ENCODE measurements at places on chromosomes 5 and 9.

DNA sequence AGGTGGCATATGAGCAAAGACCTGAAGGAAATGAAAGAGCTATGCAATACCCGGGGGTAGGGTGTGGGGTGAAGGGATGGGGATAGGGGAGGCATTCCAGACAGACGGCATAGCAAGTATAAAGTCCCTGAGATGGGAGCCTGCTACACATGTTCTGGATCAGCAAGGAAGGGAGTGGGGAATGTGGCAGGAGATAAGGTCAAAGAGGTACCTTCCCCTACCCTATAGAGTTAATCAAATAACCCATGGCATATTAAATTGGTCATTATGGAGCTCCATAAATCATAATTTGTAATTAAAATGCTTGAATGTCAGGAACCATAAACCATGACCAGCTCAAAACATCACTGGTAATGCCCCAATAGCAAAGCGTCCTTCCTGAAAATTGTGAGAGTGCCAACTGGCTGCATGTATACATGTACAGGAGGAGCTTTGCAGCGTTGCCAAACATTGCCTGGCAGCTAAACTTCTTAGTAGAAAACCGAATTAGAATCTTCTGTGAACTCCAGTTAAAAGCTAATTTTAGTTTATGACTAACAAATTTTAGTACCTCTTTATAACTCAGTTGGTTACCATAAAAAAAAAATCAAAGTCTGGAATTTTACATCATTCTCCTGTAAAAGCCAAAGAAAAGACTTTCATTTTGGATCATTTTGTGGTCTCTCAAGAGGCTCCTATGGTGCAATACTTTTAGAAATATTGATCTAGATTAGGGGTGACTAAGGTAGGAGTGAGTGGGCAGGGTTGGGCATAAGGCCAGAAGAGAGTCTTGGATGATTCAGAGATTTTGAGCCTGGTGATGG is 4.7 kb downstream of the DNAI1 start:
- peak; percentile 78 for DNase-seq

DNA sequence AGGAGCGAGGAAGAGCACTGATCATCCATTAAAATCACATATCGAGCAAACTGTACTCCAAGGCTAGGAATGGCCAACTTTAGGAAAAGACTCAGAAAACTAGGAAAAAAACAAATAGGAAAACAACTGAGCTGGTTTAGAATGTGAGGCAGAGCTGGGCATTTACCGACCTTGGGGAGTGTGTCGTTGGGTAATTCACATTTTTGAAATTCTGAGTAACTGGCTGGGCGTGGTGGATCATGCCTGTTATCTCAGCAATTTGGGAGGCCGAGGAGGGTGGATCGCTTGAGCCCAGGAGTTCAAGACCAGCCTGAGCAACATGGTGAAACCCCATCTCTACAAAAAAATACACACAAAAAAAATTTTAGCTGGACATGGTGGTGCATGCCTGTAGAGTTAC is 70.1 kb downstream of the ZFAND5 start:
- no peak for DNase-seq

- peak; percentile 23 for DNase-seq
Observed at GRCh38 chr5:149667084-149667828, 62.9 kb upstream of the PPARGC1B start.

GRCh38 chr9:7053903-7054302 is 296.1 kb downstream of the KDM4C start:
- no peak for DNase-seq

GRCh38 chr5:40041452-40041851 is 616.7 kb upstream of the DAB2 start:
- DNase-seq = no peak

DNA sequence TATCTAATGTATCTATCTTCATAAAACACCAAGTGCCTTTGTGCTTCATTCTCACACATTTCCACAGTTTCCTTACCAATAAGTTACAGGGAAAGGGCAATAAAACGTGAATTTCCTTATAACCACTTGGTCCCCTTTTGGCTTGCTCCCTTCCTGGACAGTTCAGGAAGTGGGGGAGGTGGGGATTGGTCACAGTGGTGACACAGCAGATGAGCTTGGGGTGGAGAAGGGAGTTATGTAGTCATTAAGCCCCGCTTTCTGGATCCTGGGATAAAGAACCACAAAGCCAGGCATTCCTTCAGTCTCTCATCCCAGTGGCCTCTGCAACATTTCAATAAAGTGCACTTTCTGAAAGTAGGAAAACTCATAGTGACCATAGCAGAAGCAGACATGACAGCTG is 47.1 kb upstream of the FYB1 start:
- no peak for DNase-seq

DNA sequence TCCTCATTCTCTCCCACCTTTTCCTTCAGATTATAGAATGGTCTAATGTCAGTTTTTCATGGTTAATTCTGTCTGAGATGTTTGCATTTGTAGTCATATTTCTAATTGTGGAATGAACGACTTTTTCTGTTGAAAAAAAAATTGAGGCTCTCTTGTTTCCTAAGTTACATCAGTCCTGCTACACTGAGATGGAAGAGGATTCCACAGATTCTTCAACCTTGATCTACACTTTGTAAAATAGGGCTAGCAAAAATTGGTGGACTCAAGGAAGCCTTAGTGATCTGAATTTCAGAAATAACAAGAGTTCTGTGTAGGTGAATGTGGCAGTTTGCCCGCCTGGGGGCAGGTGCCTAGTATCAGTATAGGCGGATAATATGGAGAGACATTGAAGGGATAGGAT is 51.9 kb downstream of the ERBIN start:
- DNase-seq = no peak

GRCh38 chr9:14326264-14326826 is 12.4 kb upstream of the NFIB start:
- DNase-seq = no peak

DNA sequence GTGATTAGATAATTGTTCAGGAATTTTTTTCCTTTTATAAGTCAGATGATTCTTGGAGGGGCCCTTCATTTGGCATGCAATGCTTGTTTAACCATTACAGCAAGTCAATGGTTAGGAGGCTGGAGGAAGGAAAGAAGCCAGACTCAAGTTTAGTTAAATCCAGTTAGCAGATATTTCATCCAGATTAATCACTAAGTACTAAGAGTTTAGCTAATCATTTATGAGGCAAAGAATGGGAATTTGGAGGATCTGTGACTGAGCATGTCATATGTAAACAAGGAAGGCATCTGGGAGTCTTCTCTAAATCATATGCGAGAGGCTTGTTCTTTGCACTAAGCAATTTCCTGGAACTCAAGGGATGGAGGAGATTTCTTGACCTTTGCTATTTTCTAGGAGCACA is 145.3 kb upstream of the SGCD start:
- no peak for DNase-seq

- DNase-seq = no peak
Observed at GRCh38 chr5:139743001-139743771, 52.4 kb upstream of the PSD2 start.

- DNase-seq = no peak
Observed at GRCh38 chr5:168765551-168766425, 186.6 kb upstream of the PANK3 start.

DNA sequence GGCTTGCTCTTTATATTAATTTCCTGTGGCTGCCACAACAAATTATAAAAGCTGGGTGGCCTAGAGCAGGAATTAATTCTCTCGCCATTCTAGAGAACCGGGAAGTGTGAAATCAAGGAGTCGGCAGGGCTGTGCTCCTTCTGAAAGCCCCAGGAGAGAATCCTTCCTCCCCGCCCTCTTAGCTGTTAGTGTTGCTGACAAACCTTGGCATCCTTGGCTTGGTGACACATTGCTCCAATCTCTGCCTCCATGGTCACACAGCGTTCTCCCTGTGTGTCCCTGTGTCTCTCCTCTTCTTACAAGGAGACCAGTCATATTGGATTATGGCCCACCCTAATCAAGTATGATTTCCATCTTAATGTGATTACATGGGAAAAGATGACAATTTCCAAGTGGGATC is 55.9 kb upstream of the NEURL1B start:
- no peak for DNase-seq

- no peak for DNase-seq
Observed at GRCh38 chr5:9421884-9422283, 124.0 kb downstream of the SEMA5A start.

GRCh38 chr5:65695162-65695755 is 26.6 kb downstream of the SGTB start:
- no peak for DNase-seq

GRCh38 chr5:39854771-39855410 is 430.1 kb upstream of the DAB2 start:
- no peak for DNase-seq

DNA sequence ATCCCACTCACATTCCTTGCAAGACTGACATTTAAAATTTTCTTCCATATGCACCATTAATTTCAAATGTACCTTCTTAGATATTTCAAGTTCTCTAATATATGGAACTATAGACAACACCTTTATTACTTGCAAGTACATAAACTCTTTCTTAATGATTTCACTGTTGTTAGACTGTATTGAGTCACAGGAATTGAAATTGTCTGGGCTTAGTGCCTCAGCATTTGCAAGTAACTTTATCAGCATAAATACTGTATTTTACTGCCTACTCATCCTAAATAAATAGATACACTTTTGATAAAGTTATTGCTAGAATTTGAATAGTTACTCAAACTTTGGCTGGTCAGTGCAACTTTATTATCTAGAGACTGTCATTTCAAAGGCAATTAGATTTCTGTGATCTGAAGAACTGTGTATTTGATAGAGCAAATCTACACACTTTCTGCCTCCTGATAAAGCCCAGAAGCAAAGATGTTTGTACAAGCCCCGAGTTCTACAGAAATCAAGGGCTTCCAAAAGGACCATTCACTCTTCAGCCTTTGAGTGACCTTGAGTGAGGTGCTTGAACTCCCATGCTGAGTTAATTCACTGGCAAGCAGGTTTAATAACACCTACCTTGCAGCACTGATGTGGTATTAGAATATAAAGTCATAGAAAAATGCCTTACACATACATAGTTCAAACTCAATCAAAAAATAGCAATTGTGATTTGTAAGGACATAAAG is 91.6 kb downstream of the COX7C start:
- DNase-seq = no peak

- DNase-seq = no peak
Observed at GRCh38 chr5:59393585-59394420, 499.7 kb downstream of the PDE4D start.

GRCh38 chr9:85534340-85534739 is 207.4 kb downstream of the AGTPBP1 start:
- DNase-seq = no peak

- no peak for DNase-seq
Observed at GRCh38 chr9:33254211-33254610, 10.3 kb downstream of the BAG1 start.

DNA sequence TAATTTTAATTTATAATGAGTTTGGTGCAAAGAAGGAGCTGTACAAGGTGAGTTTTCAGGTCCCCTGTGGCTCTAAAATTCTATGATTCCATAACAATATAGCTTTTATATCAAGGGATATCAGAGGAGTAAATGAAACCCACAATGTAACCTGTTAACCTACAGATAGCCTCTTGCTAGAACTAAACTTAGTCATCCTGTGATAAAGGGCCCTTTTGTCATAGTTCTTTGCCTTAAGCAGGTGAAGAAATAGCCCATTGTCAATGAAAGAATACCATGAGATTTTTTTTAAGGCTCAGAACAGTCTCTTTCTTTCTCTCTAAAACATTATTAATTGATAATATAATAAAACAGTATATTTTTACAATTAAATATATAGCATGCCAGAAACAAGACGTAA is 127.8 kb downstream of the NFIB start:
- DNase-seq = no peak

GRCh38 chr5:120735076-120735475 is 271.0 kb downstream of the PRR16 start:
- DNase-seq = no peak

- peak; percentile 76 for DNase-seq
Observed at GRCh38 chr9:93098236-93098946, 2.4 kb downstream of the CARD19 start.

DNA sequence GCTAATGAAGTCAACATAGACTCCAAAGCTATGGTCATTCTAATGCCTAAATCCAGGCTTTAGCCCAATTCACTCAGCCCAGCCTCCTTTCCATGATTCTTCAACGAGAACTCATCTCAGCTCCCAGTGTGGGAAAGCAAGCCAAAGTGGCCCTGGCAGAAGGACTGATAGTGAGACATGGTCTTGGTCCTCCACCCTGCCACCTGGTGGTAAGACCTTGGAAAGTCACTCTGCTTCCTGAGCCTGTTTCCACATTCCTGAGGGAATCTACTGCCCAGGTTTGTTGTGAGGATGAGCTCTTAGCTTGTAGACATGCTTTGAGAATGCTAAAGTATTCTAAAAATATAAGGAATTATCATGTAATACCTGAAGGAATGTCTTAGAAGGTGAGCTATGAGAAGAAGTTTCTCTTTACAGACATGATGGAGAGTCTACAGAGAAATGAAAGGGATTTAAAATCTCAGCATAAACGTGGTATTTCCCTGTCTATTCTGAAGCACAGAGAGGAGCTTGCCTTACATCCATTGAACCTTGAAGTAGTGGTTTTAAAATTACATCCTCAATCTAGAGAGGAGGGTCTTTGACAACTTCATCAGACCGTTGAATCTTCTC is 173.5 kb downstream of the TRIM32 start:
- peak; percentile 35 for DNase-seq

GRCh38 chr9:36485647-36486328 is 85.7 kb upstream of the RNF38 start:
- DNase-seq = no peak

All from activated CD4-positive, alpha-beta T cell treated with anti-CD3 and anti-CD28 coated beads, Interleukin-2, amount 50 U/mL, for 48 hours (primary cell).